Epithelial cell of proximal tubule (primary cell): ENCODE measurements at places on chromosomes 2 and 18.

DNA sequence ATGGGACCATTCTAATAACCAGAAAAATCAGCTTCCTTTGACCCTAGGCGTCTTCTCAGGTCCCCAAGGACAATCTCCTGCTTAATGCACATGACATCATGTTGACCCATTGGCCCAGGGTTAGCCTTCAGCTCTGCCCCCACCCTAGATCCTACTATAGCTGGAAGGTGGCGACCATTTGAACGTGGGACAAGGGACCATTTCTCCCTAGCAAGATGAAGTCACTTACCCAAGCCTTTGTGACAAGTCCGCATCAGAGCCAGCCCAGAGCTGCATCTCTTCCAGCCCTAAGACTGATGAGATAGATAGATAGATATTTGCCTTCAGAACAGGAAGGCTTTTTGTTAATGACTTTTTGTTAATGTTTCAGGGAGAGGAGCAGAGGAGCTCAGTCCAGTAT lies 28.2 kb upstream of the TAF1B start:
- no peak for DNase-seq

DNA sequence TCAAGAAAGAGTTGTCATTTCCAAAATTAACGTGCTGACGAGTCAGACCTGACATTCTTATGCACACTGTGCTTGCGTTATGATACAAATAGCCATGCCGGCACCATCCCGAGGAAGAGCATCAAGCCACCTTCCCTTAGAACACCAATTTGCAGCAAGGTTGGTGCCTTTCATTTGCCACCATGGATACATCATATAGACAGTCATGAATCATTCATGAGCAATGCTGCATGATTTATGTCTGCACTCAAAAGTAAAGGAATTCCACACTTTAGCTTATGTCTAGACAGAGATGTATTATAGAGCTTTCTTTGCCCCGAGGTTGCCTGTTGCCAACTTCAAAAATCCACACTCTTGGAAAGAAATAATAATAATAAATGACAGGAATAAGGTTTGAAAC lies 166.9 kb downstream of the VWC2L start:
- DNase-seq: no peak

GRCh38 chr2:205872716-205873115 lies 190.4 kb downstream of the NRP2 start:
- DNase-seq: no peak

DNA sequence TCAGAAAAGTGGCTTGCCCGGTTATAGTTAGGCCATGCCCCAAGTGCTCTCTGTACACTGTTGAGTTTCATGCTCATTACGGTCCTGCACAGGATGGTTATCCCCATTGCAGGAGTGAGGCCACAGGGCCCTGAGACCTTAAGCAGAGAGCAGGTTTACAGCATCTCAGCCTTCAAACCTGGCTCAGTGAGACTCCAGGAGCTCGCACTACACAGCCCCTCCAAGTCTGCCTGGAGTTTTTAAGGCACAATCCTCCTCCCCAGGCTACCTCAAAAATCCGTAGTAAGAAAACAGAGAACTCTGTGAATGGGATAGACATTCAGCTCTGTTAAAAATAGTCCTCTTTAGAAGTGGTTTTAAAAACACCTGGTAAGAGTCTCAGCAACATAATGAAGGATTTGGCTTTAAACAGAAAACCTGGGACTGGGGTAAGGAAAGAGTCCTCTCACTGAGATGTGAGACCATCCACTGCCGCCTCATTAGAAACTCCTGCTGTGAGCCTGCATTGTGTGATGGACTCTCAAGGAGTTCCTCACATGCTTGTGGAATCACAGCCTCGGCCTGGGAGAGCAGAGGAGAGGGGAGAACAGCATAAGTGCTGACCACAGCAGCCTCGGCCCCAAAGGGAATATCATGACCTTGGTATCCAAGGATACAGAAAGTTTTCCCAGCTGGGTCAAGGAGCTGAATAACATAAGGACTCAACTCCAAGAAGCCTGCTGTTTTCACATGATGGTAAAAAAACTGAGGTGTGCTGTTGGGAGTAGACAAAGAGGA lies 214.8 kb downstream of the ATAD2B start:
- no peak for DNase-seq

DNA sequence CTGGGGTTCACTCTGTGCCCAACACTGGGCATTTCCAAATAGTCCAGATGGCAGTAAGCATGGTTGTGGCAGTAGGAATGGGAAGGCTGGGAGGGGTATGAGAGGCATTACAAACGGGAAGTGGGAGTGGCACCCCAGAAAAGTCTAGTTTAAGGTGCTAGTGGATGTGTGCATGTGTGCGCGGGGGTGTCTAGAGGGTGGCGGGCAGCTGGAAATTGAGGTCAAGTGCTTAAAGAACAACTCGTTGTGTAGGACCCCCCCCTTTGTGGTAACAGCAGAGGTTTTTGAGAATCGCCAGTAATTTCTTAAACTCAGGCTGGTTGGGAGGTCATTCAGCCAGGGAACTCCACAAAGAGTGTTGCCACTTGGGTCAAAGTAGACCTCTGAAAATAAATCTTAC lies 69.9 kb downstream of the RHBDD1 start:
- DNase-seq: no peak

DNA sequence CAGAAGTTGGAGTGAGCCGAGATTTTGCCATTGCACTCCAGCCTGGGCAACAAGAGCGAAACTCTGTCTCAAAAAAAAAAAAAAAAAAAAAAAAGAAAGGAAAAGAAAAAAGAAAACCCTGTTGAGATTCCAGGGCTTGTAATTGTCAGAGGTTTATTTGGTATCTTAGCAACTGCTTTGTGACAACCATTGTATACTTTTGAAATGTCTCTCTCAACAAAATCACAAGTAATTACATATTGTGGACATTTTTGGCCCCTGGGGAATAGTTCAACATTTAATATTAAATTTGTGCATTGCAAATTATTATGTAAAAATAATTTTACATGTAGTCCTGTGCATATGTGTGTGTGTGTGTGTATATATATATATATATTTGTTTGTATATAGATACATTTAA lies 270.8 kb downstream of the GALNT13 start:
- DNase-seq: no peak

- DNase-seq: no peak
These were observed 346.9 kb downstream of the MEIS1 start for GRCh38 chr2:66781804-66782203.

GRCh38 chr2:43212931-43213330 lies 13.5 kb downstream of the ZFP36L2 start:
- DNase-seq: no peak

GRCh38 chr2:209970271-209970670 lies 32.2 kb upstream of the RPE start:
- no peak for DNase-seq

DNA sequence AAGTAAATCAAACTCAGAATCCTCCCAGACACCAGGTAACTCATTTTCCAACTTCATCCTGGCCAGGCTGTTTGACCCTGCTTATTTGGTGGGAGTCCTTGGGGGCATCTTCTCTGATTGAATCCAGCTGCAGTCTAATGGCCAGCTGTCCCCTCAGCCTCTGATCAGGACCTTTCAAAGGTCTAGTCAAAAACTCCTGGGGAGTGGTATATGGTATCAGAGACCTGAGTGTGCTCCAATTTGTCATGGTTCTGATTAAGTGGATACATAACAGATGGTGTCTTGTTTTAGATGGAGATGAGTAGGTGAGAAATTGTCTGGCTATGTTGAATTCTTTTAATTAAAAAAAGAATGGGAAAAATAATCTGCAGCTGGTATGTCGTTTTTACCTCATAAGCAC lies 842.6 kb upstream of the ACVR2A start:
- DNase-seq: no peak

DNA sequence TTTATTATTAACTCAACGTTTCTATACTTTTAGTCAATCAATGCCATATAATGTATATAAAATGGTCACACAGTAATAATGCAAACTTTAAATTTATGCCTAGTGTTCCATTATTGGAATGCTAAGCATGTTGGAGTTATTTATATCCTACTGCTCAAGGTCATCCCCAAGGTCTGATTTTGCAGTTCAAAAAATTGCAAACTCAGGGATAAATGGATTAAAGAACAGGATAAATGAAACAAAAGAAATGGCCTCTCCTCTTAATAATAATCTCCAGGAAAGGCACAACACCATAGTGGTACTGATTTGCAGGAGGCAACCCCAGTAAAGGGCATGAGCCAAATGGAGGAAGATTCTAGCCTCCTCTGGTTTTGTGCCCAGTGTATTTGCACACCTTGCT lies 436.4 kb downstream of the EPHA4 start:
- DNase-seq: no peak

GRCh38 chr18:24368749-24369148 lies 28.9 kb downstream of the OSBPL1A start:
- no peak for DNase-seq

DNA sequence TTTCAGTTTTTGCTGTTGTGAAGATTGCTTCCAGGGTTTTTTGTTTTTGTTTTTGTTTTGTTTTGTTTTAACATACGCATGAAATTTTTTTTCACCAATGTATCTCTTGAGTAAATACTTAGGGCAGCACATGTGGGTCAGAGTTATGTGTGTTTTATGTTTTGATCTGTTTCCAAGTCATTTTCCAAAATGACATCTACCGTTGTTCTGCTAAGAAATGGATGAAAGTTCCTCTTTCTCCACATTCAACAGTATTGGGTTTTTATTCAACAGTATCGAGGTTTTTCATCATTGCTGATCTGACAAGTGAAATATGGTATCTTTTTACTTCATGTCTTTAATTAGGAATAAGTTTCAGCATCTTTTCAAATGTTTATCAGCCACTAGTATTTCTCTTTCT lies 16.7 kb downstream of the RNF144A start:
- DNase-seq: no peak

GRCh38 chr18:29250259-29250658 lies 1073.3 kb upstream of the CDH2 start:
- DNase-seq: no peak

DNA sequence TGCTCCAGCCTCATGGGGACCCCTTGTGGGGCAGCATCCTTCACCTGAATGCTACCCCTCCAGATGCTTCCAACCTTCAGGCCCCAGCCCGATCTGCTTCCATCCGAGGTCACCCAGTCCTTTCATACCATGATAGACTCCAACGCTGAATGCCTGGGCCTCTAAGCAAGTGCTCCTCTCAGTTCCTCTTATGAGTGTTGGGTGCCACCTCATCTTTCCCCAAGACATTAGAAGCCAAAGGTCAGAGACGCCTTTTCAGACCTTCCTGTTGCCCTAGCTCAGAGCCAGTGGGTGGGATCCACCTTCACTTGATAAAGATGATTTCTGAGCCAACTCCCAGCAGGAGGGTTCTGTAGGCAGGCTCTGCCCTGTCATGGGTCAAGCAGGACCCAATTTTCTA lies 174.5 kb upstream of the MGAT5 start:
- DNase-seq: no peak

- DNase-seq: no peak
These were observed 216.3 kb downstream of the MYT1L start for GRCh38 chr2:2114707-2115245.

GRCh38 chr2:100889286-100889685 lies 69.3 kb downstream of the NPAS2 start:
- no peak for DNase-seq

- DNase-seq: no peak
These were observed 318.1 kb upstream of the EPAS1 start for GRCh38 chr2:45979065-45979464.

- DNase-seq: no peak
These were observed 194.2 kb upstream of the PKDCC start for GRCh38 chr2:41853427-41854191.

DNA sequence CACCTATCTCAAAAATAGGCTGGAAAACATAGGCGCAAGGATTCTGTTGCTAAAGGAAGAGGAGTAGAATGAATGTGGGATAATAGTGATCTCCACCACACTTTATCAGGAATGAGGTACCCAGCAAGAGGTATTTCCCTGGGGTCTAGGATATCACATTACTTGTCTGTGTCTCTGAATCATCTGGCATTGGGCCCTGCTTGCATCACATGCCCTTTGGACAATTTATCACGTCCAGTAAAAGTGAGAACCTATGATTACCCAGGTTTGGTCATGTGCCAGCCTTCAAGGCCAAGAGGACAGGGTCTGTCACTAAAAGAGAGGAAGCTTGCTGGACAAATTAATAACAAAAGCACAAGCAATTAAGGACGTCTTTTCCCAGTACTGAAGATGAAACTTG lies 11.4 kb upstream of the TRAPPC8 start:
- DNase-seq: peak; percentile 54

DNA sequence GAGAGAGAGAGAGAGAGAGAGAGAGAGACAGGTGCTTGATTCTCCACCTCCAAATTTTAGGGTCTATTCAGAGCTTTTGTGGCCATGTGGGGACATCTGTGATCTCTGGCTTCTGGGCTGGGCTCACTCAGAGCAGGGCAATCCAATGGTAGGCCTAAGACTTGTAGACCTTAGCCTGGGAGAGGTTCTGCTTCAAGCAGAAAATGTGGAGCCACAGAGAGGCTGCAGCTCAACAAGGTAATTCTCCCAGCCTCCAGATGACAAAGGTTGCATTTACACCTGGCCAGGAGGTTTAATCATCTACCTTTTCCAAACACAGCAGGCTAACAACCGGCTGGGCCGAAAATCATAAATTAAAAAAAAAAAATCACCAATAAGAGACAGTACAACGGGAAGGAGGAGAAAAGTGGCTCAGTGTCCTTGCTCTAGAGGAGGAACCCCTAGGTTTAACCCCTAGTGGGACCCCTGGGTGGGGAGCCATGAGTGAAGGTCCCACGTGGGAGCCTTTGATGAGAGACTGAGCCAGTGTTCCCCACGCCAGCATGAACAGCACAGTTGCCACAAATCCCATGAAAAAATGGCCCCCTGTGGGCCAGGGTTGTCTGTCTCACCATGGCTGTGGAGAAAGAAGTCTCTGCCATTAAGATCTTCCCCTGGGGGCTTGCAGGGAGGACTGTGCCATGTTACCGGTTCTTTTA lies 124.0 kb upstream of the GATA6 start:
- no peak for DNase-seq
